Vagina (tissue), 2 donors: ENCODE measurements at places on chromosomes 5 and 9.

DNA sequence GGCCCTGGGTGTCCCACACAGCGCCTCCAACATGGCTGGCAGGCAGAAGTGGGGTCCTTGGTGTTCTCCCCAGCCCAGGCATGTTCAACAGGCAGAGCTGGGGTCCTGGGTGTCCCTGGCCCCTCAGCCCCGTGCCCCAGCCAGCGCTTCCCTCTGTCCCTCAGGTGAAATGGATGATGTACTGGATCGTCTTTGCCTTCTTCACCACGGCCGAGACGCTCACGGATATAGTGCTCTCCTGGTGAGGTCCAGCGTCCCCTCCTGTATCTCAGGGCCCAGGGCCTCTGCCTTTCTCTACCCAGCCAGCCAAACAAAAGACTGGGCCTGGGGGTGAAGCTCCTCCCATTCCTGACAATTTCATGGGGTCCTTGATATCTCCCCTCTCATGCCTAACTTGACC lies 2.4 kb downstream of the REEP2 start:
- no peaks in the 10 kb centered on the region for H3K36me3 ChIP-seq
- H3K4me1 ChIP-seq = peaks cover 20% of the 10 kb centered on the region
- no peak overlapping the region for H3K27ac ChIP-seq
- no peaks in the 10 kb centered on the region for H3K27me3 ChIP-seq
- H3K4me3 ChIP-seq = no peak overlapping the region

- no peak overlapping the region for H3K27ac ChIP-seq
- no peak overlapping the region for H3K4me3 ChIP-seq
- no peak for DNase-seq
These were observed 24.6 kb downstream of the NR2F1 start for GRCh38 chr5:93607367-93608258.

GRCh38 chr9:112505607-112506006 lies 19.0 kb downstream of the KIAA1958 start:
- no peak overlapping the region for H3K27ac ChIP-seq
- no peak for DNase-seq
- H3K27me3 ChIP-seq = no peaks in the 10 kb centered on the region
- peaks cover 21% of the 10 kb centered on the region for H3K4me1 ChIP-seq
- no peaks in the 10 kb centered on the region for H3K36me3 ChIP-seq

DNA sequence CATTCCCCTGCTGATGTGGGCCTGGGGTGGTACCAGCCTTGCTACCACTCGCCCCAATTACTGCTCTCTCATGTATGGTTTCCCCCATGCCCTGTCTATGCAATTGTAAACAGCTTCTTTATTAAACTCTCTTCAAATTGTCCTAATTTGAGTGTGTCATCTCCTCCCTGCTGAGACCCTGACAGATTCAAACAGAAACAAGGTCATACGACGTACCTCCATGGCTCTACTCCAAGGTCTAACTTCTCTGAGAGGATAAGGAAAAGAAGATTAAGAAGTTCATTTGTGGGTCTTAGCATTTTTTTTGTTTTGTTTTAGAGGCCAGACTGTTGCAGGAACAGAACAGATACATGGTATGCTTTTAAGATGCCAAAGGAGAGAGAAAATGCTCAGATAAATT lies 38.0 kb downstream of the ABITRAM start:
- H3K27ac ChIP-seq = peak overlapping the region; percentile 35
- H3K27me3 ChIP-seq = no peaks in the 10 kb centered on the region
- H3K4me1 ChIP-seq = peaks cover 27% of the 10 kb centered on the region
- no peaks in the 10 kb centered on the region for H3K36me3 ChIP-seq
- DNase-seq = no peak
- no peak overlapping the region for H3K4me3 ChIP-seq

GRCh38 chr9:124743686-124744348 lies 27.3 kb downstream of the NR6A1 start:
- H3K36me3 ChIP-seq = no peaks in the 10 kb centered on the region
- H3K27me3 ChIP-seq = no peaks in the 10 kb centered on the region
- DNase-seq = no peak
- H3K4me1 ChIP-seq = no peaks in the 10 kb centered on the region
- H3K4me3 ChIP-seq = no peak overlapping the region

DNA sequence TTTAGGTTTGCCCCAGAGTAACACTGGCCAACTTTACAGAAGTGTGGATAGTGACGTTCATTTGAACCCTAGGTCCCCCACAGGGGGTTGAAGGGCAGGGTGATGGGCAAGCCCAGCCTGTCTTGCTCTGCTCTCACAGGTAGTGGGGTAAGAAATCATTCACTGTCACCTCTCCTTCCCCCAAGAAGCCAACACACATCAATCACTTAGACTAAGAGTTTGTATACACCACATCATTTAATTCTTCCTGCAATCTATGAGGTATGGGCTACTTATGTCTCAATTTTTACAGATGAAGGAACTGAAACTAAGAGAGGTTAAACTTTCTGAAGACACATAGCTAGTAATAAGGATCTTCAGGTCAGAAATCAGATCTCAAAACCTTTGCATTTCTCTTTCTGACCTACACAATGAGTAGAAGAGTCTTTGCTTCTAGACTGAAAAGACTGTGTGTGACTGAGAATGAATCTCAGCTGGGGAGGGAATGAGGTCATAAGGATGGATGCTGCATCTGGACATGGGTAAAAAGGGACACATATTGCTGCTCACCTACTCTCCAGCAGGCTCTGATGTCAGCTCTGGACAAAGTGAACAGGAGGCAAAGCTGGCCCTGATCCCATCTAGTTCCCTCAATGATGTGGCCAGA lies 81.0 kb upstream of the EQTN start:
- no peak overlapping the region for H3K4me3 ChIP-seq
- H3K4me1 ChIP-seq = peaks cover 16% of the 10 kb centered on the region
- no peak overlapping the region for H3K27ac ChIP-seq
- no peak for DNase-seq
- no peaks in the 10 kb centered on the region for H3K36me3 ChIP-seq

GRCh38 chr5:13403351-13403750 lies 541.1 kb downstream of the DNAH5 start:
- no peak overlapping the region for H3K4me3 ChIP-seq
- H3K4me1 ChIP-seq = no peaks in the 10 kb centered on the region
- H3K36me3 ChIP-seq = no peaks in the 10 kb centered on the region
- no peak overlapping the region for H3K27ac ChIP-seq
- no peak for DNase-seq

GRCh38 chr9:123485216-123485615 lies 129.2 kb downstream of the CRB2 start:
- H3K4me1 ChIP-seq = no peaks in the 10 kb centered on the region
- H3K4me3 ChIP-seq = no peak overlapping the region
- no peak for DNase-seq
- no peaks in the 10 kb centered on the region for H3K36me3 ChIP-seq
